ENCODE measurements at places on chromosomes 6 and 20.
A peak's percentile ranks its signal among the peaks of the same experiment; 100 is the strongest.

DNA sequence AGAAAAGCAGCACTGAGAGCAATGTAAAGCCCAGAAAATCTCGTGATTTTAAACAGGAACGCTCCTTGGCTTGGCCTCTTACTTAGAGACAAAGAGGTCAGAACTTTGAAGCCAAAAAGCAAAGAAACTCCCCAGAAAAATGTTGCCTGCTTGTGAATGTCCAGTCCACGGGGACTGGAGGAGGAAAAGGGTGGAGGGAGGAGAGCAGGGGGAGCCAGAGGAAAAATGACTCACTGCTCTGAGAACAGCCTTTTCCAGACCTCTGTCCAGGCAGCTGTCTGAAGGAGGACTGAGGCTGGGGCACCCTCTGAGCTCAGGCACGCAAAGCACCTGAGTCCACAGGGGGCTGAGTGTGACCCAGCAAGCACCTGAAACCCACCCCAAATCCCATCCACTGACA lies 64.7 kb downstream of the TRAM2 start:
- no peak for DNase-seq

- DNase-seq, result no peak
Observed at GRCh38 chr6:98840385-98840784, 6.0 kb downstream of the POU3F2 start.

GRCh38 chr6:85677234-85677956 lies 34.7 kb upstream of the SYNCRIP start:
- peak; percentile 31 for DNase-seq

DNA sequence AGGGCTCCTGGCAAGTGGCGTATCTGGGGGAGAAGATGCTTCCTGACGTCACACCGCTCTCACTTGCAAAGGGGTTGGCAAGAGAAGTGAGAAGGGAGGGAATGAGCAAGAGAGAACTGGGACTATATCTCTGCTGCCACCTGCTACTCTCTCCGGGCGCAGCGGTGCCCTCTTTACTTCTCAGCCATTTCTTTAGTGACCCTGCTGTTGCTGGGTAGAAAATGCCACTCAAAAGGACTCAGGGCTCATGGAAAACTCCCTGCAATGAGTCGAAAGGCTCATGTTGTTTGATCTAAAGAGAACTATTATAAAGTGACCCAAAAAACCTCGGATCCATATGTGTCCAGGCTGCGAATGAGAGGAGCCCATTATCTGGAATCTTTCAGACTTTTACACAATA lies 401.8 kb downstream of the SAMD5 start:
- DNase-seq, result no peak

DNA sequence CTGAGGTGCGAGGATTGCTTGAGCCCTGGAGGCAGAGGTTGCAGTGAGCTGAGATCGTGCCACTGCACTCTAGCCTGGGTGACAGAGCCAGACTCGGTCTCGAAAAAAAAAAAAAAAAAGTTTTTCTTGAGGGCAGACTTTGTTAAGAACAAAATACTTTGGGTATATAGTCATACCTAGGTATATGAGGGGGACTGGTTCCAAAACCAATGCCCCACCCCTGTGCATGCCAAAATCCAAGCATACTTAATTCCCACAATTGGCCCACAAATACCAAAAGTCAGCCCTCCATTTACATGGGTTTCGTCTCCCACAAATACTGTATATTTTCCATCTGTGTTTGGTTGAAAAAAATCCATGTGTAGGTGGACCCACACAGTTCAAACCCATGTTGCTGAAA lies 119.9 kb downstream of the INSM1 start:
- no peak for DNase-seq

GRCh38 chr6:37134396-37135191 lies 35.4 kb upstream of the PIM1 start:
- no peak for DNase-seq

- DNase-seq, result peak; percentile 22
Observed at GRCh38 chr20:4563534-4563933, 158.2 kb upstream of the PRND start.

- DNase-seq, result no peak
Observed at GRCh38 chr6:63558278-63558677, 14.0 kb upstream of the LOC128125822 start.

GRCh38 chr6:164121527-164121926 lies 707.0 kb downstream of the QKI start:
- DNase-seq, result no peak

DNA sequence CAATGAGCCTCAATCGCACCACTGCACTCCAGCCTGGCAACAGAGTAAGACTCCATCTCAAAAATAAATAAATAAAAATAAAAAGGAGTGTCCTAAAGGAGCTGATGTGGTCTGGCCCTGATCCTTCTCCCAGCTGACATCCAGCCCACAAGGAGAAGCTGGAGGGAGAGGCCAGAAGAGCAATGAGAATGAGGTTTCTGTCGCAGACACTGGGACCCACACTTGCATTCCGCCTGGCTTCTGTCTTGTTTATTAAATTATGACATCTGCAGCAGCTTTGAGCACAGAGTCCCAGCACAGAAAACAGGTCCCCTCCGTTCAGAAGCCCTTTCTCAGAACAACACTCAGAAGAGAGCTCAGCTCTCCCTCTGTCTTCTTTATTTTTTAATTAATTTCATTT lies 10.3 kb upstream of the E2F1 start:
- DNase-seq, result no peak

DNA sequence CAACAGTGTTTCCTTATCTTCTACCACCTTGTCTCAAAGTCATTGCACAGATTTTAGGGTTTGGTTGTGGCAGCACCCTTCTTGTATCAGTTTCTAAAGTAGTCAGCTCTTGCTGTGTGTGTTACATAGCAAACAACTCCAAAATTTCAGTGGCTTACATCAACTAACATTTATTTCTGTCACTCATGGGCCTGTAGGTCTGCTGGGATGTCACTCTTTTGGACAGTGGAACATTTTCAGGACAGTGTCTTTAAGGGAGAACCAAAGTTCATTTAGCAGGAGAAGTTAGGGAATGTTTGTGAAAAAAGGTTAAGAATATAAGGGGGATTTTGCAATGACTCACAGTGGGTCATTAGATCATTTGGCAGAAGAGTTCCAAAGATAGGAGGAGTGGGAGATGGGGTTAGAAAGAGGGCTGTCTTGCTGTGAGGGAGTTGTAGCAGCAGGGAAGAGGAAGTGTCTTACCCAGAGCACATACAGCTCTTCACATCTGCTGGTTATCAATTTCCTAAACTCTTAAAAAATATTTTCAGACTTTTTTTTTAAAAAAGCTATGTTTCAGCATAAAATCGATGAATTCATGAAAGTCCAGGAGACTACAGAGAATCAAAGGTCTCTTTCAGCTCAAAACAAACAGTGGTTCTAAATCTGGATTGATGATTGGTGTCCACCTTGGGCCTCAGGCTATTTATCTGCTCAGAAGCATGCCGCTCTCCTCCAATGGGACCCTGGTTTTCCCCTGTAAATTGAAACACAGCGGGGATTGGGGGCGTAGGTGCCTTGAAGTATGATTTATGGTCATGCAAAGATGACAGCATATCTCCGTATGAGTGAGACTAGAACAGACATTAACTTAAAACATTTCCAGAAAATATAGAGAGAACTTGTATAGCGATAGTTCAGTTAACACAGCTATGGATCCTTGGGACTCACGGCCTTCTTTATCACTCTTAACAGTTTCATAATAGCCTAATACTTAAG lies 117.3 kb downstream of the B3GAT2 start:
- DNase-seq, result no peak

DNA sequence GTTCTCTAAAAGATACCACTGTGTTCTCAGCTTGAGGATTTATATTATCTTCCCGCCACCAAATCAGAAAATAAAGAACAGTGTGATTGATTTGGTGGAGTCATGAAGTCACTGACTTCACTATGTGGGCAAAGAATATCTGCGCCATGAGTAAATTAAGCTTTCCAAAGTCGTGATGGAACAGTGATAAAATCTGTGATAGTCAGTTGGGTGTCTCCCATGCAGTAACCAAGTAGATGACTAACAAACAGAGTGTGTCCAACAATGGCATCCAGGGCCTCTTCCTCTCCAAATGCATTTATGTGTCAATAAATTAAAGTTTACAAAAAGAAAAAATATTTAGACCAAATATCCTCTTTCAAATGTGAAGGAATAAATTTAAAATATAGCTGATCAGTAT lies 87.0 kb upstream of the DST start:
- no peak for DNase-seq
